ENCODE measurements at places on chromosomes 3 and 15. TPM values are rescaled to one million over a fixed set of nuclear protein-coding genes. Genes with fewer than 3 reads are reported as not detected.

Gene RTP1
- not detected for total RNA-seq

Gene TM4SF1
- total RNA-seq: 7.9 TPM

Gene ARHGAP31
- total RNA-seq: 5.9 TPM

Gene SPATA12
- not detected for total RNA-seq

Gene FAM81A
- not detected for total RNA-seq

Gene SLC9C1
- not detected for total RNA-seq

Gene PATL2
- 0.74 TPM for total RNA-seq

Data from right lobe of liver (tissue), 6 donors.